Ureter (tissue), 1 donor: ENCODE measurements at places on chromosomes 16 and 17.

DNA sequence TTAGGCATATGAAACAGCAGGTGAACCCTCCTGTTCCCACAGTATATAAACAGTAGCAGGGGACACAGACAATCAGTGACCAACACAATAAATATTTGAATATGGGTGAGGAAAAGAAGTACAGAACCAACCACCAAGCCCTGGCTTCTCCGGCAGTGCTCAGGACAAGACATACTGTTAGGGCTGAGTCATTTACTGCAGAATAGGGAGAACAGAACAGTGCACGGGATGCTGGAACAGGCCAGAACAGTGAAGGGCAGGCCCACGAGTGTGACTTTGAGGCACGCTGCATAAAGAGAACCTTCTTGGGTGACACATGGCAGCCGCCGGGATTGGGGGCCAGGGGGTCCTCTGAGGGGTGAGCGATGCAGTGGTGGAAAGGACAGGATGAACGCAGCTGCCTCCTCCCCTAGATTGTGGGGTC is 160.4 kb downstream of the CMIP start:
- DNase-seq: no peak

DNA sequence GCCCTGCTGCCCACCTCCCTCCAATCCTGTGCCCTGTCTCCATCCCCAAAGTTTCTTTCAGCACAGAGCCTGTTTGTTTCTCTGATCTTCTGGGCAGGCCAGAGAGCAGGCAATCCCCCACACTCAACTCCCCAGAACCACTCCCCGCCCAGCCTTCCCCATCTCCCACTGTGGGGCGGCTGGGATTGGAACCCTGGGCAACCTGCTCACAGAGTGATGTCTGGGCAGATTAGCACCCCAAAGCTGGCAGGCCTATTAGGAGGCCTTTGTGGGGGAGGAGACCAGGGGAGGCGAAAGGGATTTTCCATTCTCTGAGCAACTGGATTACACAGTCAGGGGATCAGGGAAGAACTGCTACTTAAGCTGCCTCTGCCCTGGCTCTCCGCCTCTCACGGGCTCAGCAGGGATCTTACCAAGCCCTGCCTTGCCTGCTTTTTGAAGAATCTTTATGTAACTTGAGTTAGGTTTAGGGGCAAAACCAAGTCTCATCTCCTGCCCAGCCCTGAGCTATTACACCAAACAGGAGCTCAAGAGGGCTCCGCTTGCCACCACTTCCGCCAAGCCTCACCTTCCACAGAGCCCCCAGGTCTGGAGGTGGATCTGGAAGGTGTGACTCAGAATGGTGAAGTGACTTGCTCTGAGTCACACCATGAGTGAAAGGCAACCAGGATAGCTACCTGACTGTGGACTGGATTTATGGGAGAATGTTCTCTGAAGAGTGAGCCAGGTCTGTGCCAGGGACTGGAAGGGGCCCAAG is 16.0 kb upstream of the LHX1 start:
- no peak for DNase-seq

- no peak for DNase-seq
Measured at GRCh38 chr17:81922566-81923301, 4.8 kb upstream of the SIRT7 start.

DNA sequence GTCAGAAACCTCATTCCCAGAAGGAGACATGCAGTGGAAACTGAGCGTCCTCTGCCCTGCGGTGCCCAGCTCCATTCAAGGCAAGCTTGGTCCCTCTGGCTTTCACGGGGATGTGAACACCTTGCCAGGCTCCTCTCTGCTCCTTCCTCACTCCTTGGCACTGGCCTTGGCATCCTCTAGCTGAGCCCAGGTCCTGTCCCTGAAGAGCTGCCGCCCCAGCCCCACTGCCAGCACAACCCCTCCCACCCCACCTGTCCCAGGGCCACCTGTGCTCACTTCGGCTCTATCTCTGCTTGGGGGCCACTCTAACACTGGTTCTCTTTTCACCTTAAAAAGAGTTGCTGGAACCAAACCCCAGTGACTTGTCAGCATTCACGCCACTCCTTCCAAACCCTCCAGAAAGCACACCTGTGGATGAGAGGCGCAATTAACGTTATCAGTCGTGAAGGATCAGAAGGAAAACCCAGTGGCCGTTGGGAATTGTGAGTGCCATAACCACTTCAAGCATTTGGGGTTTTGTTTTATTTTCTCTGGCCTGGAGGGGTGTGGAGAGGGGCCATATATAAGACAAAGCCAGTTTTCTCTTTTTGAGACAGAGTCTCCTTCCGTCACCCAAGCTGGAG is 103.7 kb downstream of the AXIN2 start:
- DNase-seq: no peak

- peak; percentile 96 for DNase-seq
Measured at GRCh38 chr17:80942423-80943345, 49.0 kb upstream of the CHMP6 start.

GRCh38 chr16:11370084-11370931 is 25.0 kb downstream of the RMI2 start:
- DNase-seq: no peak

- no peak for DNase-seq
Measured at GRCh38 chr16:70803319-70803718, 2.4 kb upstream of the VAC14 start.

DNA sequence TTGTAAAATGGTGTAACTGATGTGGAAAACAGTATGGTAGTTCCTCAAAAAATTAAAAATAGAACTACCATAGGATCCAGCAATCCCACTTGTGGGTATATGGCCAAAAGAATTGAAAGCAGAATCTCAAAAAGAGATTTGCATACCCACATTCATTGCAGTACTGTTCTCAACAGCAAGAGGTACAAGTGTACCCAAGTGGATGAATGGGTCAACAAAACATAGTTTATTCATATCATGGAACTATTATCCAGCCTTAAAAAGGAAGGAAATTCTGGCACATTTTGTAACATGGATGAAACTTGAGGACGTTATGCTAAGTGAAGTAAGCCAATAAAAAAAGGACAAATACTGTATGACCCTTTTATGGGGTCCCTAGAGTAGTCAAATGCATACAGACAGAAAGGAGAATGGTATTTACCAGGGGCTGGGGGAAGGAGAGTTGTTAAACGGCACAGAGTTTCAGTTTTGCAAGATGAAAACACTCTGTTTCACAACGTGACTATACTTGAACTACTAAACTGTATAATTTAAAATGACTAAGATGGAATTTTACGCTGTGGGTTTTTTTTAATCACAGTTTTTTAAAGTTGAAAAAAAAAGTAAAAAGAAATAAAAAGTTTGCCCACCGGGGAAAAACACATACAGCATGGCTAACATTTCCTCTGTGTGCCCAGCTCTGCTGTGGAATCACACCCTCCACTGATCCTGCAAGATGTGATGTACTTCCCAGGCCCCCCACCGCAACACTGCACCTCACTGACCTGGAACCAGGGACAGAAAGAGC is 6.1 kb downstream of the TVP23A start:
- no peak for DNase-seq

GRCh38 chr17:42659079-42659931 is at the start of gene TUBG2:
TUBG2 (plus strand) TSS chr17:42659284; CDS start chr17:42659504, 220 bp downstream.
- DNase-seq: peak; percentile 90

- no peak for DNase-seq
Measured at GRCh38 chr17:60079401-60080243, 901 bp upstream of the HEATR6 start.

DNA sequence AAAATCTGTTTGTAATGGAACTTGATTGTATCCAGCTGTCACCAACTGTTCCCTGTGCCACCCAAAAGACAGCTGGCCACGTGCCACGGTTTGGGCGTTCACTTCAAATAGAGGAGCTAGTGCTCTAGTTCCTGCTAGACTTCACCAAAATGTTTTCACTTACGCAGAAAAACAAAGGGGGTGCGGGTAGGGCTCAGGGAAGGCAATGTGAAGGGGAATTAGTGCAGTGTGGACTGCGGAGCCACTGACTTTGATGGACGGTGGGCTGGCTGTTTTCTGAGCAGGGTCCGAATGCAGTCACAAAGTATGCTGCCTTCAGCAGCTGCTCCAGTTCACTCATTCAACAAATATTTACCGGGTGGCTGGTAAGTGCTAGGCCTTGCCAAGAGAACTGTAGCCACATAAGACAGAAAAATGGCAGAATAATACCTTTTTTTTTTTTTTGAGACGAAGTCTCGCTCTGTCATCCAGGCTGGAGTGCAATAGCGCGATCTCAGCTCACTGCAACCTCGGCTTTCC is 7.6 kb upstream of the CYTH1 start:
- DNase-seq: no peak

GRCh38 chr17:47297661-47298400 is 25.9 kb upstream of the EFCAB13 start:
- no peak for DNase-seq

DNA sequence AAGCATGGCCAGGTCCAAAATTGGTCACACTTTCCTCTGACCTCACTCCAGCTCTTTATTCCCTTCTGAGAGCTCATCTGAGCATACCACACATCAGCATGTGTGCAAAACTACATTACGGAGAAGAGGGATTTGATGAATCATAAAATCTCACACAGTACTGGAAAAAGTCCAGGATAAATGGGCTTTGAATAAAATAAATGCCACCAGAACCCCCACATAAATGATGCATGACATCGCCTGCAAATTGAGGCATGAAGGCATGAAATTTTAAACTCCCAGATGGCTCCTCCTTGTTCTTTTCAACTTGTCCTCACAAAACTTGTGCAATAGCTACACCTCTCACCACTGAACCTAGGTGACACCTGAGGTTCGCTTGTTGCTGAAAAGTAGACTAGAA is 439.5 kb downstream of the CA10 start:
- DNase-seq: no peak

DNA sequence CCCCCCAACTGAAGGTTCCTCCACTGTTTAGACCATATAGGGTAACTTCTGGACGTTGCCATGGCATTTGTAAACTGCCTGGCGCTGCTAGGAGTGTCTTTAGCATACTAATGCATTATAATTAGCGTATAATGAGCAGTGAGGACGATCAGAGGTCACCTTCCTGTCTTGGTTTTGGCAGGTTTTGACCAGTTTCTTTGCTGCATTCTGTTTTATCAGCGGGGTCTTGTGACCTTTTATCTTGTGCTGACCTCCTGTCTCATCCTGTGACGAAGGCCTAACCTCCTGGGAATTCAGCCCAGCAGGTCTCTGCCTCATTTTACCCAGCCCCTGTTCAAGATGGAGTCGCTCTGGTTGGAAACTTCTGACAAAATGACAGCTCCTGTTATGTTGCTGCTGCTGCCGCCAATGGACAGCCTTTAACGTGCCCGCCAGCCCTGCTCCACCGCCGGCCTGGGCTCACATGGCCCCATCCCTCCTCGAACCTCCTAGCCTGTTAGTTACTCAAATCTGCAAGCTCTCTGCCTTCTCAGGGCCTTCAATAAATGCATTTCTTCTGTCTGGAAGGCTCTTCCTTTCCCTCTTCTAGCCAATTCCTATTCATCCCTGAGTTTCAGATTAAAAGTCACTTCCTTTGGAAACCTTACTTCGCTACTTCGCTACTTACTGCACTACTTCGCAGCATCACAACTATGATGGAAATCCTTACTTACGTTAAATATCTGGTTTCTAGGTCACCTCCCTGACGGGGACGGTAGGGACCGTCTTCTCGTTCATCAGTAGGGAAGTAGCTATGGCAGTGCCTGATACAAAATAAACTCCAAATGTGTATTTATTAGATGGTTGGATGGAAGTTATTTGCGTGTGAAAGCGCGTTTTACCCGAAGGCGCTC is 640 bp upstream of the NAGLU start:
- DNase-seq: no peak

GRCh38 chr17:39576187-39576586 is 31.5 kb downstream of the NEUROD2 start:
- no peak for DNase-seq

- DNase-seq: no peak
Measured at GRCh38 chr17:3276126-3276525, 22.0 kb downstream of the OR3A1 start.

- no peak for DNase-seq
Measured at GRCh38 chr17:57363998-57364643, 107.8 kb downstream of the MSI2 start.

- no peak for DNase-seq
Measured at GRCh38 chr17:81481073-81481799, 31.4 kb downstream of the ACTG1 start.

DNA sequence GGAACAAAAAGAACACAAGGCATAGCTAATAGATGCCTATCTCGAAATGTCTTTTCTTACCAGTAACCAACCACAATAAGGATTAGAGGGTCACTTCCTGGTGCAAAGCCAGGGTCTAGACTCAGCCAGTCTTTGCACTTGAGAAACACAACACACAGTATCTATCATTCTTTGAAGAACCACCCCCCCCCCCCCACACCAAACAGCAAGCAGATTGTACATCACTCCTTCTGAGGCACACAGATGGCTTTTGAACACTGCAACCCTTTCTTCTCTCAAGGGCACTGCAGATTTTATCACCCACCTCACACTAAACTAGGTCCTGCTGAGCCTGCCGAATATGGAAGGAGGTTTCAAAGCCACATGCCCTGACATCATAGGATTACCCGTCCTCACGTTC is 145.6 kb downstream of the AATF start:
- no peak for DNase-seq

DNA sequence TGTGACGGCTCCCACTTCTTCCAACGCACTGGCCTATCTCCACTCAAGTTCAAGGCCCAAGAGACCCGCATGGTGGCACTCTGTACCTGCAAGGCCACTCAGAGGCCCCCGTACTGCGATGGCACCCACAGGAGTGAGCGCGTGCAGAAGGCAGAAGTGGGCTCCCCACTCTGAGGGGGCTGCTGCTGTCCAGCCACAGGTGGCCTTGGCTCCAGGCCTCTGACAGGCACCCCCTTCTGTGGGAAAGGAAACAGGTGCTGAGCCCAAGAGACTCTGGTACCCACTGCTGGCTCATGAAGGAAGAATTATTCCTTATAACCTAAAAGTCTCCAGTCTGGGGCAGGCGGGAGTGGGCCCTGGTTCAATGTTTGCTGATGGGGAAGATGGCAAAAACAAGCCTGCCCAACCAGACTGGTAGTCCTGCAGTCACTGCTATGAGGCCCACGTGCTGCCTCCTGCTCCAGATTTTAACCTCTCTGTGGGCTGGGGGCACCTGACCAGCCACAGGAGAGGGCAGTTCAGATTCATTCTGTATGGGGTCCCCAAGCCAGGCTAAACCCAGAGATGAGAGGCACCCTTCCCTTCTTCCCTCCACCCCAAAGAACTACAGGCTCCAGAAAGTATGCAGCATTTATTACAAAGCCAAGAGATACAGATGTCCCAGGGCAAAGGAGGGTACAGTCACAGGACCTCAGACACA is 3.3 kb downstream of the CISD3 start:
- DNase-seq: no peak

- DNase-seq: no peak
Measured at GRCh38 chr16:83928341-83929055, 24.5 kb upstream of the OSGIN1 start.

DNA sequence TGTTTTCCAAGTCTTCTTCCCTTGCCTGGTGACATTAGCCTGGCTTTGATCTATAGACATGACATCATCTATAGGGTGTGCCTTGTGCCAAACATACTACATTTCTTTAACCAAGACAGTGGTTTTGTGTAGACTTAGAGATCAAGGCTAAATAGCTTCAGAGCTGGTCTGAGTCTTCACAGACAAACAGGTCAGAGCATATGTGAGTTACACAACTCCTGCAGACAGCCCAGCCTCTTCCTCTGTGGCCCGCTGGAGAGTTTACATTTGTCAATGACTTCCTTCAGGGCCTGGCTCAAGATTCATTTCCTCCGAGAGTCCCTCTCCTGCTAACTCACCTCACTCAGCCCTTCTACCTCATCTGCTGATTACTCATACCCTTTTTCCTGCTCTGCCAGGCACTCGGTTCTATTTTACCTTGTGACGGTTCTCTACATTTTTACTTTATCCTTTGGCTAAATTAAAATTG is 73.1 kb upstream of the TANC2 start:
- DNase-seq: peak; percentile 76
